GM12891 (cell line): ENCODE measurements at places on chromosomes 16 and 17.
A peak's percentile ranks its signal among the peaks of the same experiment; 100 is the strongest.

- peak; percentile 94 for DNase-seq
Measured at GRCh38 chr17:42388381-42389134, at the start of gene STAT3. TSS of gene STAT3 (minus strand) at chr17:42388442. CDS start at chr17:42348516, 39,926 bp downstream.

DNA sequence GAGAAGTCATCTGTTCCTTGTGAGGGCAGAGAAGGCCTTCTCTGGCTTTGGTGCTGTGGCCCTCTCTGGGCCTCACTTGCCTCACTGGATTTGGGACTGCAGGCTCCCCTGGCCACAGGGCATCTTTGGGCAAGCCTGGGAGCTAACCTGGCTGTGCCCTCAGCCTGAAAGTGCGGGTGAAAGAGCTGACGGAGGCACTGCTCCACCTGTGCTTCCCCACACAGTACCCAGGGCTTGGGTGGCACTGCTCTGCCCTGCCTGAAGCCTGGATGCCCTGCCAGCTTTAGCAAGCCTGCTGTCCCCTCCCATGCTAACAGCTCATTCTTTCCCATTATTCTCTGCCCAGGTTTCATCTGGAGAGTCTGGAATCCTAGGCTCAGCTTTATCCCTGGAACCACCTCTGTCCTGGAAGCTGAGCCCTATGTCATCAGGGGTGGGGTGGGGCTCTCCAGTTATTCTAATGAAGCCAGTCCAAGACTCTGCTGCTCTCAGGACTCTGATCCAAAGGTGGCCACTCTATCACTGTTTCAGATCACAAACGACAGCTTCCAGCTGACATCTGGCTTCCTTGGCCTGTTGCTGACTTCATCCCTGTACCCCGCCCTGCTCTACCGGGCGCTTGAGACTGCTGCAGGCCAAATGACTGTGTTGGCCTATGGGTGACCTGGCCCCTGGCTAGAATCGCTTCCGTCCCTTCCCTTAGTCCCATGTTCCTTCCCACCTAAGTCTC is 29.3 kb downstream of the HIC1 start:
- DNase-seq, result no peak

DNA sequence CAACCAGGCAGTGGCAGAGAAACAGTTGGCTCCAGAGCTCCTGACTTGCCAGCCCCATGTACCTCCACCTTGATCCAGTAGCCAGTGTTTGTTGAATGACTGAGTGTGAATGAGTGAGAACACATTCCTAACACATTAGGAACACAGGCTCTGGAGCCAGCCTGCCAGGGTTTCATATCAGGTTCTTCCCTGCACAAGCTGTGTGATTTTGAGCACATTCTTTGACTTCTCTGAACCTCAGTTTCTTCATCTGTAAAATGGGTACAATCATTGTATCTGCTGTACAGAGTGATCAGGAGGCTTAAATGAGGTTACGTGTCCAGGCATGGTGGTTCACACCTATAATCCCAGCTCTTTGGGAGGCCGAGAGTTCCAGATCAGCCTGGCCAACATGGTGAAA is 13.3 kb upstream of the RMI2 start:
- no peak for DNase-seq

DNA sequence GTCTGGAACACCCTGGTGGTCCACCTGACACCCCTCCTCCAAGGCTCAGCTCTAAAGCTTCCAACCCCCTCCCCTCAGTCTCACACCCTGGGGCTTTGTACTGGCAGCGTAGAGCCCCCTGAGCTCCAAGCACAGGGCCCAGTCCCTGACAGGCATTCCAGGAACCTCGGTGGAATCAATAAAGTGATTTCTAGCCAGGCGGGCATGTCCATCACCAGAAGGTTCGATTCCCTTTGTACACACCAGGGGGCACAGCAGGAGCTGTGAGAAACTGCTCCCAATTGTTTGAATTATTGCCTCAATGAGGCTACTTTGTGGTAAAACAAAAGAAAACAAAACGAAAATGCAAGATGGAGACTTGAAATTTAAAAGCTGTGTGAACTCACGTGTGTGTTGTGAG is 51.8 kb downstream of the SMPD3 start:
- no peak for DNase-seq

DNA sequence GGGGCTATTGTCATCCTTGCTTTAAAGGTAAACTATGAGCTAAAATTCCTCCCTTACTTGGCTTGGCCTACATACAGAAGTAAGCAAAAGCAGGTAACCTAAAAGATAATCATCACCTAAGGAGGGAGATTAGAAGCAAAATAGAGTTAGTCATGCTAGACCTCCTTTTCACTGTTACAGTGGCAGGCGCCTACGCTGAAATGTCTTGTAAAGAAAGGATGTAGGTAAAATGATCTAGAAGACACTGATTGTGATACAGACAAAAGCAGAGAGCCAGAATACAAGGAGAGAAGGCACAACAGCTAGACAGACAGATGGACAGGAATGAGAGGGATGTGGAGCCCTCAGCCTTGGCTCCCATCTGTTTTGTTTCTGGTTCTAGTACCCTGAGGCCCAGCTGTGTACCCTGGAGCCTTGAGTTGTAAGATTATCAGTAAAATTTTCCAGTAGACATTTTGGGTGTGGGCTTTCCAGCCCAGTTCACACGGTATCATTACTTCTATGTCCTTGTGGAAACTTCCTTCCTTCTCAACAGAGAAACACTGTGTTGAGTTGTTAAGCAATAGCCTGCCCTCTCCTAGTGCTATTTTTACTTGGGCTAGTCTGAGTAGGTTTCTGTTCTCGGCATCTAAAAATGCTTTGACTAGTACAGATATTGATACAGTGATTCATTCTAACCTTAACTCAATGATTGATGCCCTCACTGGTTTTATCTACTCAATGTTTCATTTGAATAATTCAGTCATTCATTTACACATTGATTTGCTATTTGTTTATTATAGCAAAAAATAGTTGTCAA is 7.7 kb upstream of the C16orf78 start:
- DNase-seq, result no peak

GRCh38 chr17:28735242-28735722 is 6.7 kb downstream of the NEK8 start:
- no peak for DNase-seq

- DNase-seq, result no peak
Measured at GRCh38 chr16:58348986-58349385, 43.3 kb upstream of the GINS3 start.

DNA sequence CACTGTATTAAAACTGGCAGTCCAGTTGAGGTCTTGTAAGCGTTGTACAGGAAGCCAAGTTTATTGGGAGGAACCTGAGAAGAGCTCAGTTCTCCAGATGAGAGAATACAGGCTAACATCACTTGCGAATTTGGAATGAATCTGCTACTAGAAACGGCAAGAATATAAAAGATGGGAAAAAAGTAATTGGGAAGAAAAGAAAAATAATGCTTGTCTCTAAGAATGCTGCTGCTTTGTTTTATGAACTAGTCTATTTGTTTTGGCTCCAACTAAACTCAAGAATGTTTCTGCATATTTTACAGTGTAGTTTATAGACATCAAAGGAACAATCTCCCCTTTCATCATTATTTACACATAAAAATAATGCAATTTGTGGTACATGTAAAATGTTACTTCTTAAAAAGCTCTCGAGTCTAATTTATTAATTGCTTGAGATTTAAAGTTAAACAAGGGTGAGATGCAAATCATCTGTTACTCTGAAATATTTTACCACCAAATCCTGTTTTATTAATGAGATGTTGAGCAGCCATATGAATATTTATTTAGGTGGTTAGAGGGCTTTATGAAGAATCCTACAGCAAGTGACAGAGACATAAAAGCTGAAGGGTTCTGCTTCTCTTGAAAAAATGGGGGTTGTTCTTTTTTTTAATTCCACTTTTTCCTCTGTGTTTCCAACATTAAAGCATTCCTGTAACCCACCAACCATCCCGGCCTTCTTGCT is 162.1 kb upstream of the AXIN2 start:
- no peak for DNase-seq
